Caco-2 (cell line): ENCODE measurements at places on chromosomes 4 and X. TPM values are rescaled to one million over a fixed set of nuclear protein-coding genes. Genes with fewer than 3 reads are reported as not detected.

- peak; percentile 12 for DNase-seq
Observed at GRCh38 chrX:102067966-102068723, 57.3 kb upstream of the TCEAL2 start.

GRCh38 chrX:42189576-42189975 lies 266.2 kb upstream of the CASK start:
- no peak for DNase-seq

Gene BMX
- total RNA-seq = not detected in 2 replicates

GRCh38 chr4:174181827-174182226 lies 101.6 kb downstream of the FBXO8 start:
- no peak for DNase-seq

Gene CT45A2
- total RNA-seq = not detected in 2 replicates

Gene GPC3
- 233 and 266 TPM in 2 replicates for total RNA-seq

GRCh38 chr4:72931346-72931745 lies 138.2 kb downstream of the COX18 start:
- DNase-seq = no peak

- no peak for DNase-seq
Observed at GRCh38 chr4:165325732-165326512, 1.5 kb upstream of the MSMO1 start.

DNA sequence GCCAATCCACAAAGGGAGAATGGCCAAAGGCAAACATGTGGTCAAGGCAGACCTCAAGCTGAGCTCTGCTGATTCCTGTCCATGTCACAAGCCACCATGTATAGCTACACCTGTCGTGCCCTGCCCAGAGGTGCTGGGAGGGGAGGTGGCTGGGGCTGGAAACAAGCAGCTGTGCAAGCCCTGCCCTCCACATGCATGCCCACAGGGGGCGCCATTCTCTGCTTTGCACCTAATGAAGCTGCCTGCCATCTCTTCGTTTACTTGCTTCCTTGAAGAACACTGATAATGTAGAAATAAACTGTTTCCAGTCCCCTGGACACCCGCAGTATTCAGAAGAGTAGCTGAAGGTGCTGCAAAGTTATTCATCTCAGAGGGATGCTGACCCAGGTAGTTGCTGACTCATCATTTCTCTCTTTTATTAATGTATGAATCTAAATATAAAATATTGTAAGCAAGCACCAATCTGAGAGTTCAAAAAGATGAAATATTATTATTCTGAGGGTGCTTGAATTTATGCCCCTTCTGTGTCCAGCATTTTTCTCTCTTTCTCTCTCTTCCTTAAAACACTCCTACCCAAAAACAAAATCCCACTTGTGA lies 278.6 kb downstream of the ADGRA3 start:
- DNase-seq = no peak

DNA sequence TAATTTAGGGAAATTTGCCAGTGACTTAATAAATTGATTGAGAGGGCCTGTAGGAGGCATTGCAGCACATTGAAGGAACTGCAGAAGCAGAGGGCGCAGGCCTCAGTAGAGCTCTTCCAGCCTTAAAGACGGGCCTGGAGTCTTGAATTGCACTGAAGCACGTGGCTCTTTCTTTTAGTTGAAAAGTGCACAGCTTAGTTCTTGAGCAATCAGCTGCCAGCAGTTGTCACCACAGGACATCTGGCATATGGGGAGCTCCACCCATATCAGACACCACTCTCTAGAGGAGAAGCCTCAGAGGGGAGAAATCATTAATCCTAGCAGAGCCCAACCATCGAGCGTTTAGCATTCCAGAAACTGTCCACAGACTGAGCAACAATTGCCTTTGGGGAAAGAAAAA lies 16.0 kb upstream of the FGF16 start:
- DNase-seq = no peak

DNA sequence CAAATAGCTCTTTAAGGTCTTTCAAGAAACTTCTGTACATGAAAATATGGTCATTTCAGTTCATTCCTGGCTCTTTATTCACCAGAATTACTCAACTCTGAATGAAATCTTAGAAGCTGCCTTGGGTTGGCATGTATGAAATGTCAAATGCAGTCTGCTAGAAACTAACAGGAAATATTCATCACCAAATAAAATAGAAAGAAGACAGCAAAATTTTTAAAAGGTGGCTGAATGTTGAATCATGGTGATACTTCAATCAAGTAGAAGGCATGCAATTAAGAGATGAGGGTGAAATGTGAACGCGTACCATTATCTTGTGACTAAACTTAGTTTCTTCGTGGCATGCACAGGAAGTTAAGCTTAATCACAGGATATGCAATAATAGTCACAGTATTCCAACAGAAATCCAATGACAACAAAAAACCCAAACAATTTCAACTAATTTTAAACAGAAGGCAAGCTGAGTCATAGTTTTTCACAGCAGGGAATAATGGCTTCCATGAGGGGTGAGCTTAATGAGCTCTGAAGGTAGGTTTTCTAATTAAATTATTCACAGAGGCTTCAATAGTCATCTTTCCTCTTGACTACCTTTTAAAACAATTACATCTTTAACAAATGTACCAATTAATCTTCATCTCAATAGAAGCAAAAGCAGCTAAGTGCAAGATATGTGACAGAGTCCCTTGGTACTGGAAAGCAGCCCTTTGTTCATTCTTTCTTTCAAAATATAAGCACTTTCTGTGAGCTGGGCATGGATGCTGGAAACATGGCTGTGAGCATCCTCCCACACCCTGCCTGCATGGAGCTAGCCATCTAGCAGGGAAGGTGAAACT lies 44.5 kb downstream of the SCFD2 start:
- DNase-seq = no peak

Gene USP27X
- 11.6 and 13.5 TPM in 2 replicates for total RNA-seq

Gene GLRA3
- not detected in 2 replicates for total RNA-seq

GRCh38 chrX:3252744-3253143 lies 93.7 kb downstream of the MXRA5 start:
- no peak for DNase-seq

- no peak for DNase-seq
Observed at GRCh38 chrX:104721854-104722253, 155.9 kb downstream of the IL1RAPL2 start.

Gene AFM
- total RNA-seq = 2.5 and 4.1 TPM in 2 replicates

DNA sequence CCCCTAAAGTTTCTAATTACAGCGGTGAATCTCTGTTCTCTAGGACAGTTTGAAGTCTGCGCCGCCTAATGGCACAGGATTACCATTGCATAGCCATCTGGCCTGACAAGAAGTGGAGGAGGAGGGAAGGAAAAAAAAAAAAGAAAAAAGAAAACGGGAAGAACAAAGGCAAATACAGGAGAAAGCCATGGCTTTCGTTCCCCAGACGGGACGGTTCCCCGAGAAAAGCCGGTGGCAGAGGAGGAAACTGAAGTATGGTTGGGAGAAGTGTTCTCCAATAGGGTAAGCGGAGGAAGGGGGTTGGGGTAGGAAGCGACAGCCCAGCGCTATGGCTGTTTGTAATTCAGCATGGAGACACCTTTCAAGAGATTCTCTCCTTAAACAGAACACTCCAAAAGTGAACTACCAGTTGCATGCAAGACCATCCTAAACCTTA lies 80.8 kb downstream of the HMGN5 start:
- peak; percentile 34 for DNase-seq

- no peak for DNase-seq
Observed at GRCh38 chr4:26113339-26113940, 199.4 kb downstream of the SMIM20 start.

Gene PAGE2
- not detected in 2 replicates for total RNA-seq

Gene KLB
- 2.2 TPM in 2 replicates for total RNA-seq

- DNase-seq = no peak
Observed at GRCh38 chr4:132276185-132276584, 872.9 kb upstream of the PCDH10 start.

DNA sequence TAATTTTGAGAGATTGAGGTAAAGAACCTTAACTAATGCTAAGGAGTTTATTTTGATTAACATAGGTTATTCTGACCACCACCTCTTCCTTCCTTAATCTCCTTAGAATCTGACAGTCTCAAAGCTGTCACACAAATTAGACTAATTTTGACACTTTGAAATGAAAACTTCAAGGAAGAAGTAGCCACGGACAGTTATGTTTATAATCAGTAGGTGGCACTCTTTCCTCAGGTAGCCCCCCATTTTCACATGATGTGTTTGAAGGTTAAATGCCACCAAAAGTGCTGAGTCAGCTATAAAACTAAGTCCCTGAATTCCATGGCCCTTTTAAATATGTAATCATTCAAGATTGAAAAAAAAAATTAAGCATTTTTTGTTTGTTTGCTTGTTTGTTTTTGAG lies 22.4 kb downstream of the TMEM33 start:
- DNase-seq = no peak

Gene ARX
- 0.49 and 0.52 TPM in 2 replicates for total RNA-seq

DNA sequence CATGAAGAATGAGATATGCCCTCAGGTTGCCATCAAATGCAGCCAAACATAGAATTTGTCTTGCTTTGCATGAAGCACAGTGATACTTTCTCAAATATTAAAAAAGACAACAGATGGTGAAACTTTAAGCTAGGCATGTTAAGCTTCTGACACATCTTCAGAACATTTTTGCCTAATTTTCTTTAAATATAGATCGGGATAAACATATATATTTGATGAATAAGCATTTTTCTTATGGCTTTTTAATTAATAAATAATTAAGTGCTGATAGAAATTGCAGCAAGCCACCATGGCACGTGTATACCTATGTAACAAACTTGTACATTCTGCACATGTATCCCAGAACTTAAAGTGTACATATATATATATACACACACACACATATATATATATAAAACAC lies 831.2 kb upstream of the PCDH10 start:
- no peak for DNase-seq

DNA sequence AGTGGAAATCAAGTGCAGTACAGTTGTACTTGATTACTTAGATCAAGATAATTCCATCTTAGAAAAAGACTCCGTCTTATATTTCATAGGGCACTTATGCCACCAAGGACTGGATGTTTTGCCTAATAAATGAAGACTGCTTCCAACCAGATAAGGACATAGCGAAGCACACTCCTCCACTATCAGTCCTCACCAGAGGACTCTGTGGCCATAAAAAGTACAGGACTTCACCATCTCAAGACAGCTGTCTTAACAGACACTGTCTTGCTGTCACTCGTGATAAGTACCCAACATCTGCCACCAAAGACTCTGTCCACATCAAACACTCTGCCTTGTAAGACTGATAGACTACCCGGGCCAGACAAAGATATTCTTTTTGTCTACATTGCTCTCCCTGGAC lies 352.0 kb downstream of the TRAM1L1 start:
- no peak for DNase-seq

Gene TMEM255A
- total RNA-seq = 2.9 and 3.8 TPM in 2 replicates

DNA sequence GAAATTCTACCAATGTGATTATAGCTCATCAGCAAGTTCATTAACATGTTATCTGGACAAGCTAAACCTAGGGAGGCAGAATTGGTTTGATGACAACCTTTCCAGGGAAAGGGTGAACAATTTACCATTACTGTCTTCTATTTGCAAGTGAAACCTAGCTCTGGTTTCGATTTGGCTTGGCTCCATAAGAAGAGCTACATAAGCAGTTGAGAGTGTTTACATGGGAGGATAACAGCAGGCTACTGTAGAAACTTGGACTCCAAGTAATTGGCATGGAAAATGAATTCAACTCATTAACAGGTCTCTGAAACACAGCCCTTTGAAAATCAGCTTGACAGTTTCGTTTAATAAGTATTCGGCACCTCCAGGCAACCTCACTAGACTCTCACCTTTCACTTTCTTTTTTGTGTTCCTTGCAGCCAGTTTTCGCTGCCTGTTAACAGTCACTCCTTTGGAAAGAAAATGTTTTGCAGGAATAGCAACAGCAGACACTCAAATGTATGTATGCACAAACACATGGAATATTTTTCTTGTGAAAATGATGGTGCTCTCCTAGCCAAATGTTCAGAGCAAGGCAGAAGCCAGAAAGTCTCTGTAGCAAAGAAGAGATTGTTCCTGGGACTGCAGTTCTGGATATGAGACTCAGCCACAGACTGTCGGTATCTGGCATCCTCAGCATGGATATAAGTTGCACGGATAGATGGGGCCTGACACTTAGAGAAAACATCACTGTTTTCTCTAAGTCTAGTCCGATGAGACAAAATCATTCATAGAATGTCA lies 27.5 kb downstream of the POU3F4 start:
- DNase-seq = no peak

GRCh38 chr4:163878336-163879121 lies 384.0 kb downstream of the TMA16 start:
- DNase-seq = no peak
